ENCODE measurements at places on chromosomes 6 and 20. TPM values are rescaled to one million over a fixed set of nuclear protein-coding genes. Genes with fewer than 3 reads are reported as not detected.

Gene SLC16A10
- 0.24 TPM for total RNA-seq

Gene HNF4A
- not detected for total RNA-seq

Gene C6orf58
- not detected for total RNA-seq

Gene PRL
- not detected for total RNA-seq

Gene OPN5
- not detected for total RNA-seq

Gene DOK5
- total RNA-seq, result 0.12 TPM

Gene FAXC
- total RNA-seq, result 1.6 TPM

Gene CLVS2
- total RNA-seq, result not detected

Gene MRAP2
- 1.0 TPM for total RNA-seq

Gene SNX21
- total RNA-seq, result 7.1 TPM
